ENCODE measurements at places on chromosomes 11 and 22. TPM values are rescaled to one million over a fixed set of nuclear protein-coding genes. Genes with fewer than 3 reads are reported as not detected.

GRCh38 chr11:17668166-17668565 is 51.2 kb upstream of the MYOD1 start:
- H3K27me3 ChIP-seq = peaks cover 11% of the 10 kb centered on the region
- H3K36me3 ChIP-seq = no peaks in the 10 kb centered on the region
- no peaks in the 10 kb centered on the region for H3K4me1 ChIP-seq
- H3K4me3 ChIP-seq = no peak overlapping the region
- H3K27ac ChIP-seq = no peak overlapping the region

GRCh38 chr11:19577976-19578619 is 134.5 kb upstream of the NAV2 start:
- H3K27me3 ChIP-seq = no peaks in the 10 kb centered on the region
- H3K27ac ChIP-seq = no peak overlapping the region
- no peaks in the 10 kb centered on the region for H3K36me3 ChIP-seq

- H3K36me3 ChIP-seq = peaks cover 16% of the 10 kb centered on the region
- no peak overlapping the region for H3K4me3 ChIP-seq
- no peaks in the 10 kb centered on the region for H3K27me3 ChIP-seq
- H3K4me1 ChIP-seq = no peaks in the 10 kb centered on the region
Measured at GRCh38 chr22:26461188-26461810, 22.3 kb downstream of the HPS4 start.

GRCh38 chr22:40709752-40710413 is 30.6 kb downstream of the MCHR1 start:
- no peak overlapping the region for H3K4me3 ChIP-seq
- H3K36me3 ChIP-seq = no peaks in the 10 kb centered on the region
- peak overlapping the region; percentile 78 for H3K27ac ChIP-seq
- peak; percentile 58 for DNase-seq

- H3K36me3 ChIP-seq = no peaks in the 10 kb centered on the region
- no peaks in the 10 kb centered on the region for H3K27me3 ChIP-seq
- DNase-seq = no peak
- no peak overlapping the region for H3K4me3 ChIP-seq
- no peak overlapping the region for H3K27ac ChIP-seq
Measured at GRCh38 chr11:61531044-61531443, 22.5 kb downstream of the LRRC10B start.

The GAL3ST3 gene
- total RNA-seq = 48.0 TPM

DNA sequence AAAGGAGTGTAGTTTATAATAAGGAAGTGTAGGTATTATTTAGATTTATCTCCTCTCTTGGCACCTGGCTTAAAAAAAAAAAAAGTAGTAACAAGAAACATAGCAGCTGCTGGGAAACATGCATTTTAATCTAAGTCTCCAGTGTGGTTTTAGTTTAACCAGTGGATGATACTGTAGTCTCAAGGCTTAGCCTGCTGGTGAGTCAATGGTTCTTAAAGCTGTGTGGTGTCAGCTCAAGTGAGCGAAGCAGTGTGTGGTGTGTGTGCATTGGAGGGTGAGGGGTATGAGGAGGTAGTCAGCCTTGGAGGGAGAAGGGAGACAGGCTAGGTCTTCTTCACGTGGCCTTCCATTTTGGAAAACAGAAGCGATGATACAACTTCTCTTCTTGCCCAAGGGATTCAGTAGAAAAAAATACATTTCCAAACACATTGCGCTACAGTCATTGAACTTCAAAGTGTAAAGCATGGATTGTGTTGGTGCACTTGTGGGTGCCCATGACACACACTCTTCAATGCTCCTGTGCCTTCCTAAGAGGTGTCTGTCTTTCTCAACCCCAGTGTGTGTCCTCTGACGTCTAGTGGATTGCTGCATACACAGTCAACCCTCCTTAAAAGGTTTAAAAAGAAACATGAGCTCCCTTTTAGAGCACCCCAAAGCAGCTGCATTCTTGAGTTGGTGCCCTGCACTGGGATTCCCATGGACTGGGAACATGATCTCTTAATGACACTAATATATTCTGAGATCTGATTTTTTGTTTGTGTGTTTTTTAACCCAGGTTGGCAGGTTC is 40.1 kb downstream of the ZBTB16 start:
- no peak overlapping the region for H3K27ac ChIP-seq
- no peaks in the 10 kb centered on the region for H3K27me3 ChIP-seq
- H3K4me1 ChIP-seq = no peaks in the 10 kb centered on the region
- H3K4me3 ChIP-seq = no peak overlapping the region
- H3K36me3 ChIP-seq = no peaks in the 10 kb centered on the region

DNA sequence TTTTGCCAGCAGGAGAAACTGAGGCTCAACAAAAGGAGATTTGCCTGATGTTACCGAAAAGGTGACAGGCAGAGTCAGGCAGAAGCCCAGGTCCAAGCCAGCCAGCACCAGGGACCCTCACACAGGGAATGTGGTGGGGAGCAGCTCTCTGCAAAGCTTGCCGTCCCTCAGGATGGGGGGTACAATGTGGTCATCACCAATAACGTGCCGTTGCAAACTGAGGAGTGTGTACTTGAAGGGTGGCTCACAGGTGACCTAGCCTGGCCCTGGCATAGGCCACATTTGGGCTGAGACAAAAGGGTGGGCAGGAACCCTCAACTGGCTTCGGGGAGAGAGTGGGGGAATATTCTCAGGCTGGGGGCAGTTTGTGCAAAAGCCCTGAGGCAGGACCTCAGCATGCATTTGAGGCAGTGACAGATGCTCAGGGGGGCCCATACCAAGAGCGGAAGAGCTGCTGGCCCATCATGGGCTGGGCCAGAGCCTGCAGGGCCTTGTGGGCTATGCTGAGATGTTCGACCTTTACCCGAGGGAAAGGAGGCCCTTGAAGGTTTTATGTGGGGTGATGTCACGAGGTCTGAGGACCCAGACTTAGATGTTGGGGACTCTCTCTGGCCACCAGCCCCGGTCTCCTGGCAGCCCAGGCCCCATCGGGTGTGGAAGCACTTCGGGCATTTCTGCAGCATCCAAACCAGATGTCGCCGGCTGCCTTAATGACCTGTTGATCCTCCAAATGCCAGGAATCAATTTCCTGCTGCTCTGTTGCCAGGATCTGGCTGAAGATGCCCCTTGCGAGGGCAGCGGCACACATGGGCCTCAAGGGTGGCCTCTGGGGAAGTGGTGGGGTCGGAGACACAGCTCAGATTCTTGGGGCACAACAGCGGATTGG is 57.4 kb upstream of the SHISAL1 start:
- H3K27me3 ChIP-seq = no peaks in the 10 kb centered on the region
- no peaks in the 10 kb centered on the region for H3K4me1 ChIP-seq
- no peak overlapping the region for H3K27ac ChIP-seq
- DNase-seq = no peak
- H3K36me3 ChIP-seq = no peaks in the 10 kb centered on the region

The KRTAP5-9 gene
- not detected for total RNA-seq

DNA sequence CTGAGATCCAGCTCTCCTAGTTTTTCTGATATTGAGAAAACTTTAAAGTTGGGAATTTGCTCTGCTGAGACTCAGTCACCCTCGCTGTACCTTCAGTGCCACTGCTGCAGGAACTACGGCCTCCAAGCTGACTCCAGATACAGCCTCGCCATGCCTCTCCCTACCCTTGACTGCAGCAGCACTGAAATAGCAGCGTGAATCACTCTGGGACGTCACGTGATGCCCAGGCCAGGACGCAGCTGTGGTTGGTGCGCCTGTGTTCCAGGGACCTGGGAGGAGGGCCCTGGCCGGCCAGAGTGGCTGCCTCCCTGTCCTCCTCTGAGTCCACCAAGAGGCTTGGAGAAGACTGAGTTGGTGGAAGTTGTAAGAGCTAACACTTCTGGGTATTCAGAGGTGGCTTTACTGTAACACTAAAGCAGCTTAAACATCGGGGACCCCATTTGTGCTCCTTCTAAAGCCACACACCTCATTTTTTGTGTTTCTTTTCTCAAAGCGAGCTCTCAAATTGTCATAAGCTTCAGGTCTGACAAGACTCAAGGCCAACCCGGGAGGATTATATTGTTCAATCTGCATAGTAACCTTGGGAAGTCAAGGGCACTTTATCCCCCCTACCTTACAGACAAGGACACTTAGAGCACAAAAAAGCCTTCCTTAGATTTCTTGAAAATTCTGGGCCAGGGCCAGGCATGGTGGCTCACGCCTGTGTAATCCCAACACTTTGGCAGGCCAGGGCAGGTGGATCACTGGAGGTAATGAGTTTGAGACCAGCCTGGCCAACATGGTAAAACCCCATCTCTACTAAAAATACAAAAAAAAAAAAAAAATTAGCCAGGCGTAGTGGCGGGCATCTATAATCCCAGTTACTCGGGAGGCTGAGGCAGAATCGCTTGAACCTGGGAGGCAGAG is 4.2 kb upstream of the STIP1 start:
- H3K4me1 ChIP-seq = peaks cover 18% of the 10 kb centered on the region
- H3K27me3 ChIP-seq = no peaks in the 10 kb centered on the region
- peak overlapping the region; percentile 33 for H3K4me3 ChIP-seq

The MMP1 gene
- not detected for total RNA-seq

The ZBTB16 gene
- total RNA-seq = 0.19 TPM

- no peak overlapping the region for H3K27ac ChIP-seq
- H3K4me1 ChIP-seq = no peaks in the 10 kb centered on the region
- H3K27me3 ChIP-seq = peaks cover 20% of the 10 kb centered on the region
- DNase-seq = no peak
- no peak overlapping the region for H3K4me3 ChIP-seq
- H3K36me3 ChIP-seq = no peaks in the 10 kb centered on the region
Measured at GRCh38 chr11:20178976-20179375, 18.7 kb upstream of the DBX1 start.

DNA sequence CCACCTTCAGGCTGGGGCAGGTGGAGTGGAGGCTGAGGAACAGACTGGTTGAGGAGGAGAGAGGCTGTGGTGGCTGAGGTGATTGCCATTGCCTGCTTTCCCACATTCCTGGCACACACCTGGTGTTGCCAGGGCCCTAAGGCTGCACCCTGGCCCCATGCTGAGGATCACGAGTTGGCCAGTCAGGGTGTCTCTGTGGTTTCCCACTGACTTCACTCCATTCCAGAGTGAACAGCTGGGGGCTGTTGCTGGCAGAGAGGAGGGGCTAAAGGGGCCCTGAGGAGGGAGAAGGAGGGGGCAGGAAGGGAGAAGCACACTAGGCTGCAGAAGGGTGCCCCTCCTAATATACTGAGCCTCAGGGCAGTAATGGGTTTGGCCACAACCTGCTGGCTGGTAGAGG is 1.8 kb downstream of the TMEM86A start:
- peaks cover 10% of the 10 kb centered on the region for H3K4me1 ChIP-seq
- H3K36me3 ChIP-seq = no peaks in the 10 kb centered on the region
- no peak overlapping the region for H3K27ac ChIP-seq
- H3K27me3 ChIP-seq = peaks cover 27% of the 10 kb centered on the region

The MMP7 gene
- not detected for total RNA-seq

DNA sequence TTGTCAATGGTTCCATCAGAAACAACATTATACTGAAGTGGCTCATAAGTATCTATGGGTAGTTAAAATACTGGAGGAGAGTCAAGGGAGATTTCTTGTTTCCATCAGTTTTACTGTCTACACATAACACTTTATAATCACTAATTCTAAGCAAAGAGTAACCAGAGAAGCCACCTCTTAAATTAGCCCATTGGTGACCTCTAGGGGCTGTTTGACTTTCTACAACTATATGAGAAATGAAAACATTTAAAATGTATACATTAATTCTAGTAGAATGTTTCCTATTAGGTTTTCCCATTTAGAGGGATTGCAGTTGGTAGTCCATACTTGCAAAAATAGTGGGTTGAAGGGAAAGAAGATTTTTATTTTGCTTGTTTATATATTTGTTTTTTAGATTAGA is 504.3 kb downstream of the FAM181B start:
- peak; percentile 71 for DNase-seq
- no peaks in the 10 kb centered on the region for H3K27me3 ChIP-seq
- no peak overlapping the region for H3K27ac ChIP-seq
- H3K4me1 ChIP-seq = no peaks in the 10 kb centered on the region
- no peak overlapping the region for H3K4me3 ChIP-seq
- H3K36me3 ChIP-seq = no peaks in the 10 kb centered on the region

- H3K4me1 ChIP-seq = peaks cover 66% of the 10 kb centered on the region
- no peaks in the 10 kb centered on the region for H3K36me3 ChIP-seq
- no peaks in the 10 kb centered on the region for H3K27me3 ChIP-seq
- no peak overlapping the region for H3K4me3 ChIP-seq
- DNase-seq = peak; percentile 100
Measured at GRCh38 chr22:35376728-35377472, 4.0 kb upstream of the HMOX1 start.

The EXPH5 gene
- 8.4 TPM for total RNA-seq

DNA sequence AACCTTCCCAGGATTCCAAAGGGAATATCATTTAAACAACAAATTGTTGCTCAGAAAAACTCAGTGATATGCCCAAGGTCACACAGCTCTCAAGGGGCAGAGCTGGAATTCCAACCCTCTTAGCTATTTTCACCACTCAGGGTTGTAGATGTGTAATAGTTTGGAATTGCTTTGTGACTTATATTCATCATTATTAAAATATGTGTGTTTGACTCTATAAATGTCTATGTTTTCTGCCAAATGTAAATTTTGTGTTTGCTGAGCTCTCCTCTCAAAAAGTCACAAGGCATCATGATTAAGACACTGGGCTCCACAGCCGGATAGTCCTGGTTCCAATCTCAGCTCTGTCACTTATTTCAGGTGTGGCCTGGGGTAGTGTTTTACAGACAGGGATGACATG is 407.3 kb downstream of the TMEM135 start:
- no peaks in the 10 kb centered on the region for H3K27me3 ChIP-seq
- no peaks in the 10 kb centered on the region for H3K4me1 ChIP-seq
- no peak for DNase-seq
- H3K27ac ChIP-seq = no peak overlapping the region

- peaks cover 6% of the 10 kb centered on the region for H3K27me3 ChIP-seq
- no peak overlapping the region for H3K4me3 ChIP-seq
- H3K36me3 ChIP-seq = no peaks in the 10 kb centered on the region
- peaks cover 57% of the 10 kb centered on the region for H3K4me1 ChIP-seq
Measured at GRCh38 chr11:75345455-75346160, 5.9 kb downstream of the ARRB1 start.

The MOGAT2 gene
- not detected for total RNA-seq

The ANGPTL5 gene
- not detected for total RNA-seq

GRCh38 chr22:48751539-48752437 is 1075.9 kb downstream of the BRD1 start:
- H3K4me1 ChIP-seq = no peaks in the 10 kb centered on the region
- no peak overlapping the region for H3K27ac ChIP-seq
- H3K36me3 ChIP-seq = no peaks in the 10 kb centered on the region
- no peak overlapping the region for H3K4me3 ChIP-seq
- DNase-seq = no peak

- no peaks in the 10 kb centered on the region for H3K27me3 ChIP-seq
- H3K36me3 ChIP-seq = no peaks in the 10 kb centered on the region
- peaks cover 7% of the 10 kb centered on the region for H3K4me1 ChIP-seq
- peak; percentile 16 for DNase-seq
Measured at GRCh38 chr11:69598147-69598546, 42.8 kb upstream of the CCND1 start.

The DDI1 gene
- not detected for total RNA-seq

The GTSE1 gene
- total RNA-seq = 26.3 TPM

The A4GALT gene
- 16.2 TPM for total RNA-seq

All from GM23338 (cell line).